ENCODE measurements at places on chromosomes 6 and 20. TPM values are rescaled to one million over a fixed set of nuclear protein-coding genes. Genes with fewer than 3 reads are reported as not detected.

MCM8 gene
- 6.0 TPM for total RNA-seq

DNA sequence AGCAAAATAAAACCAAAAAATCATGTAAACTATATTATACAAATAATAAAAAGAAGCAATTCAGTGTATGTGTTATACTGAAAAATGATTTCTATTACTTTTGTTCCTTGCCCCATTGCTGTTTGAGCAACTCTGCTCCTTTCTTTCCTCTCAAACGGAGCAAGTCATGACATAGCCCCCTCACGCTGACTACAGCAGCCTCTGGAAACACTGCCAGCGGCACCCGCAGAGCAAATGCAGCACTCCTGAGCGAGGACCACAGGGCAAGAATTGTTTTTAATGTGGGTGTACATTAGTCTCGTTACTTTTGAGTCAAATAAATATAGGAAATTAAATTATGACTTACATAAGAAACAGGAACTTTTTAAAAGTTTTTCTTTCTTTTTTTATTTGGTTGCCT, 350.1 kb upstream of the HSF2 start:
- no peak overlapping the region for H3K27ac ChIP-seq
- DNase-seq, result no peak
- no peaks in the 10 kb centered on the region for H3K4me1 ChIP-seq
- H3K36me3 ChIP-seq, result no peaks in the 10 kb centered on the region

- no peaks in the 10 kb centered on the region for H3K27me3 ChIP-seq
- H3K27ac ChIP-seq, result no peak overlapping the region
- H3K4me3 ChIP-seq, result no peak overlapping the region
- no peaks in the 10 kb centered on the region for H3K36me3 ChIP-seq
These were observed 7.2 kb upstream of the KIF25 start for GRCh38 chr6:167990016-167990945.

DNA sequence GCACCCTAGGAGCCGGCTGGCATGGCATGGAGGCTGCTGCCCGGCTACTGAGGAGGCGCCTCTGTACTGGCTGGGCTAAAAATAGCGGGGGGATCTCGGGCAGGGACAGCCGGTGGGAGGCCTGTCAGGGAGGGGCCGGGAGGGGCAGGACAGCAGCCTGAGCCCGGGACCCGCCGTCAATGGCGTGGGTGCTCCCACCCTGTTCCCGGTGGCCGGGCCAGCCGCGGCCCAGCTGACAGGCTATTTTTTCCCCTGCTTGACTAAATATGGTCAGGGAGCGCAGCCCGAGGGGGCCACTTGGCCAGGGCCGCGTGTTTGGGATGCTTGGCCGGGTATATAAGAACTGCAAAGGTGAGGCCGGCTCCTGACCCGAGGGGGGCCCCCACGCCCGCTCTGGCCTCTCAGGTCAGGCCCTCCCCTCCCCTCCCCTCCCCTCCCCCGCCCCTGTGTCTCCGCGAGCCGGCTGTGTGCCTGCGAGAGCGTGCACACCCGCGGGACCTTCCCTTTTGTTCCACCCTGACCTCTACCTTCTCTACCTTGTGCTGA, 74.4 kb upstream of the GATA5 start:
- DNase-seq, result no peak
- no peaks in the 10 kb centered on the region for H3K36me3 ChIP-seq
- peak overlapping the region; percentile 37 for H3K4me3 ChIP-seq
- peaks cover 80% of the 10 kb centered on the region for H3K27me3 ChIP-seq

C6orf15 gene
- total RNA-seq, result not detected

GRCh38 chr6:39231521-39232243, 2.4 kb upstream of the KCNK5 start:
- no peaks in the 10 kb centered on the region for H3K36me3 ChIP-seq
- DNase-seq, result no peak
- peaks cover 23% of the 10 kb centered on the region for H3K4me1 ChIP-seq
- H3K27me3 ChIP-seq, result peaks cover 20% of the 10 kb centered on the region
- no peak overlapping the region for H3K4me3 ChIP-seq
- no peak overlapping the region for H3K27ac ChIP-seq

DNA sequence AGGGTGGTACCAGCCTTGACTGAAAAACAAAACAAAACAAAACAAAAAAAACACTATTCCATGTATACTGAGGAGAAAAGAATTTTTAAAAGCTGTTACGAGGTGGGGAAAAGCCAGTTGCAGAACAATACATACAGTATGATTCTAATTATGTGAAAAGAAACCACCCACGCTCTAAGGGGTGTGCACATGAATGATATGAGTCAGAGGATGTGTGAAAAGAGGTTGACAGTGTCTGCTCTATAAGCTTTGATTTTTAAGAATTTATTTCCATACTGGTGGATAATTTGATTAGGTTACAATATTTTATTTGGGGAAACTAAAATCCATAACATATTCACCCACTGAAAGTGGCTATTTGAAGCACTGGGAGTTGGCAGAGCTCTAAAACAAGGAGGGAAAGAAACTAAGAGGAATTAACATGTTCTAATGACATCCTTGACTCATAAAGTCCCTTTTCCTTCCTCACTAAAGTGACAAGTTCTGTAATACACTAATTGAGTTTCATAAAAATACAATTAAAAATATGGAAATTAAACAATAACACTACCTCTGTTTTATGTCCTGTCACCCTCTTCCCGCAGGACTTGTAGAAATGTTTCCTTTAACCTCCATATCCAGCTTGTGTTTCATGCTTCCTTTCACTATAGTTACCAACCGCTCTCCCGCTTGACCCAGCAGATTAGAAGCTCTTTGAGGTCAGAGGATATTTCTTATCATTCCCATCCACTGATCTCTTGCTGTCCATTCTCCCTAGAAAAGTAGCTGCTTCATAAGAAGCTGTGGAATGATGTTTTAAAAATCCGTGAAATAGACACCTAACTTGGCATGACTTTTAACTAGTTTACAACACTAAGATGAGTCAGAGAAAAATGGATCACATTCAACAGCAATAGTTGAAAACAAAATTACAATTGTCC, 118.6 kb upstream of the CCDC28A start:
- H3K4me3 ChIP-seq, result no peak overlapping the region
- H3K27ac ChIP-seq, result no peak overlapping the region
- H3K36me3 ChIP-seq, result no peaks in the 10 kb centered on the region

GRCh38 chr6:33705268-33705885, 6.1 kb downstream of the UQCC2 start:
- no peak overlapping the region for H3K27ac ChIP-seq
- H3K27me3 ChIP-seq, result no peaks in the 10 kb centered on the region
- no peak overlapping the region for H3K4me3 ChIP-seq

DNA sequence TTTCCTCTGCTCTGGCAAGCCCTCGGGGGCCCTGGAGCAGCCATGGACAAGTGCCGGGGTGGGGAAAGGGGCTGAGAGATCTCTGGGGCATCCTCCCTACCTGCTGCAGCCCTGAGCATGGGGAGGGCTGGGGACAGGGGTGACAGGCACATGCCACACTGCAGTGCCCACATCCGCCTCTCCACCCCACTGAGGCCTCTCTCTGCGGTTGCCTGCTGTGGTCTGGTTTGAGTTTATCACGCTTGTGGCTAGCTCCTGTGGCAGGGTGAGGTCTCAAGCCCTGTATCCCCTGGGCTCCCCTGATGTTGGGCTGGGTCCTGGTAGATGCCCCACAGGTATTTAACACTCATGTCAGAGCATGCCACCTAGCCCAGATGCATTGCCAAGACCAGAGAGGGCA, 52.9 kb upstream of the MLN start:
- no peaks in the 10 kb centered on the region for H3K36me3 ChIP-seq
- DNase-seq, result no peak
- H3K4me1 ChIP-seq, result peaks cover 16% of the 10 kb centered on the region
- no peak overlapping the region for H3K27ac ChIP-seq
- H3K27me3 ChIP-seq, result peaks cover 31% of the 10 kb centered on the region

FNDC1 gene
- 0.44 TPM for total RNA-seq

DNA sequence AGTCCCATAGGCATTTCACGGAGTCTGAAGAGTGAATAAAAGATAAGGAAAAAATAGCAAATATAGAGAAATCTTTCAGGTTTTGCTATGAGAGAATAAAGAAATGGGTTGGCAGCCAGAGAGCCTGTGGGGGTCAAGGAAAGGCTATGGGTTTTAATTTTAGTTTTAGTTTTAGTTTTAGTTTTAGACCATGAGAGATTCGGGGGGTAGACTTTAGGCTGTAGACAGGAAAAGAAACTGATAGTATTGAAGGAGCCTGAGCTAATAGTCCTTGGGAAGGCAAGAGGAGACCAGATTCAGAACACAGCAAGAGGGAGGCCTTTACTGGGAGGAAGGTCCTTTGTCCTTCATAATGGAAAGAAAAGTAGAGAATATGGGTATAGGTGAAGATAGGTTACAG, 19.3 kb downstream of the DOP1A start:
- no peaks in the 10 kb centered on the region for H3K27me3 ChIP-seq
- no peak overlapping the region for H3K27ac ChIP-seq
- peaks cover 7% of the 10 kb centered on the region for H3K4me1 ChIP-seq
- H3K4me3 ChIP-seq, result no peak overlapping the region
- H3K36me3 ChIP-seq, result no peaks in the 10 kb centered on the region
- no peak for DNase-seq

DNA sequence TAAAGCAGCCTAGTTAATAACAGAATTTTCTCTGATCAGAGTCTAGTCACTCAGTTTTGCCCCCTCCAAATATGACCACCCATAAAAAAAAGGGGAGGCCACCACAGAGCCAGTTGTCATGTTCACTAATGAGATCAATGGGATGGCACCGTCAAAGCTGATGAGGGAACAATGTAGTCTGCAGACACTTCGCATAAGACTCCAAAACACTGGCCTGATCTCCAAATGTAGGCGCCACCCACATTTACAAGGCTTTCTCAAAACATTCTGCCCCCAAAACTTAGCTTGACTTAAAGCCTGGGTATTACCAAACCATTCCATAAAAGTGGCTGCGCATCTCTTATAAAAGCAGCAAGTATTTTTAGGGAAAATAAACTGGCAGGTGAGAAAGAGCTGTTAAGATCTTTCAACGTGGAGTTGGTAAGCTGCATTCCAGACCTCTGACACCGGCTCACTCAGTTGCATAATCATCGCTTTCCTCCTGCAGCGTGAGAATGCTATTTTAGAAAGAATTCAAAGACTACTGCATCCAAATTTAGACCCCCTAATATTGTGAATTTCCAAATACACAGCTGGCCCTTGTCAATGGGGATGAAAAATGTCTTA, 59.3 kb downstream of the TBC1D7 start:
- H3K27ac ChIP-seq, result peak overlapping the region; percentile 38
- DNase-seq, result no peak
- H3K4me1 ChIP-seq, result peaks cover 9% of the 10 kb centered on the region
- H3K4me3 ChIP-seq, result no peak overlapping the region

GRCh38 chr6:167137081-167137480, 14.2 kb downstream of the CCR6 start:
- no peak overlapping the region for H3K4me3 ChIP-seq
- DNase-seq, result no peak
- no peaks in the 10 kb centered on the region for H3K4me1 ChIP-seq

GRCh38 chr20:40319741-40320516, 369.1 kb downstream of the MAFB start:
- no peak overlapping the region for H3K27ac ChIP-seq
- no peak overlapping the region for H3K4me3 ChIP-seq
- DNase-seq, result no peak
- H3K27me3 ChIP-seq, result no peaks in the 10 kb centered on the region
- H3K36me3 ChIP-seq, result no peaks in the 10 kb centered on the region

DNA sequence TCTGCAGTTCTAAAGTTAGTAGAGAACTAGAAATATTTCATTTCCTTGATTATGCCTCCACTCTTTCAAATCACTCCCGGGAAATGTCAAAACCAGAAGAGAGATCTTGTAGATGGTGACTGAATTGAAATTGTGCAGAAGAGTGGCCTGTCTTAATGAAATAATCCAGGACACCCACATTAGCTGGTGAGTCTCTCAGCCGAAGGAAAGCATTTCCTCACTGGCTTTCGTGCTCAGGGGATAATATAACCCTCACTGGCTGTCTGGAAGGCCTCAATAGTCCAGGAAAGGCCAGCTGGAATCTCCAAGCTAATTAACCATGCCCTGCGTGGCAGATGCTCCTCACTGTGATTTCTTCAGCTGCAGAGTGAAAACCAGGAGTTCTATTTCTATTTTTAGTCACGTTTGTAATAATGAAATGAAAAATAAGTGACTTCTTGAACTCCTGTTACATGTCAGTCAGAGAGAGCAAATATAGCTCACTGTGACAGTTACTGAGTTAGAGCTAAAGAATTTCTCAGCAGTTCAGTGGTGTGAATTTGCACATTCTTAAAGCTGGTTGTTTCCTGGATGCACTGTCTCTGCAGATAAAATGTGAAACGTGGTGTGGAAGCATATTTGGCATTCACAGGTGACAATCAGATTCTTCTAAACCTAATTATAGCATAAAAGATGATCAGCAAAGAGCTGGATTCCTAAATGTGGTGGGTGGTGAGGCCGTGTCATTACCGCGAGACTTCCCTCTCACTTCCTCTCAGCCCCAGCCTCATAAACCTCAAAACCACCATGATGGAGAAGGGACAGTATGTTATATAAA, 211.7 kb downstream of the LMBRD1 start:
- no peak for DNase-seq
- H3K27me3 ChIP-seq, result no peaks in the 10 kb centered on the region
- H3K4me3 ChIP-seq, result no peak overlapping the region
- no peaks in the 10 kb centered on the region for H3K36me3 ChIP-seq

- no peak overlapping the region for H3K27ac ChIP-seq
- H3K4me1 ChIP-seq, result no peaks in the 10 kb centered on the region
- no peaks in the 10 kb centered on the region for H3K36me3 ChIP-seq
- DNase-seq, result no peak
- peaks cover 50% of the 10 kb centered on the region for H3K27me3 ChIP-seq
- no peak overlapping the region for H3K4me3 ChIP-seq
These were observed 194.4 kb downstream of the BMP7 start for GRCh38 chr20:57071954-57072583.

CST7 gene
- 11.7 TPM for total RNA-seq

- H3K27ac ChIP-seq, result peak overlapping the region; percentile 53
- no peak for DNase-seq
- H3K4me1 ChIP-seq, result peaks cover 98% of the 10 kb centered on the region
- H3K4me3 ChIP-seq, result peak overlapping the region; percentile 7
These were observed 8.1 kb downstream of the PTPN1 start for GRCh38 chr20:50518270-50518721.

GRCh38 chr6:109782491-109782999, 91.4 kb downstream of the FIG4 start:
- DNase-seq, result no peak
- H3K27ac ChIP-seq, result no peak overlapping the region
- H3K27me3 ChIP-seq, result no peaks in the 10 kb centered on the region
- no peak overlapping the region for H3K4me3 ChIP-seq

GRCh38 chr6:85866370-85866730, 223.7 kb upstream of the SYNCRIP start:
- no peaks in the 10 kb centered on the region for H3K27me3 ChIP-seq
- H3K27ac ChIP-seq, result peak overlapping the region; percentile 21

- no peaks in the 10 kb centered on the region for H3K4me1 ChIP-seq
- H3K27ac ChIP-seq, result no peak overlapping the region
- H3K27me3 ChIP-seq, result no peaks in the 10 kb centered on the region
- H3K36me3 ChIP-seq, result no peaks in the 10 kb centered on the region
- DNase-seq, result no peak
- no peak overlapping the region for H3K4me3 ChIP-seq
These were observed 10.0 kb upstream of the CST7 start for GRCh38 chr20:24939036-24939435.

DNA sequence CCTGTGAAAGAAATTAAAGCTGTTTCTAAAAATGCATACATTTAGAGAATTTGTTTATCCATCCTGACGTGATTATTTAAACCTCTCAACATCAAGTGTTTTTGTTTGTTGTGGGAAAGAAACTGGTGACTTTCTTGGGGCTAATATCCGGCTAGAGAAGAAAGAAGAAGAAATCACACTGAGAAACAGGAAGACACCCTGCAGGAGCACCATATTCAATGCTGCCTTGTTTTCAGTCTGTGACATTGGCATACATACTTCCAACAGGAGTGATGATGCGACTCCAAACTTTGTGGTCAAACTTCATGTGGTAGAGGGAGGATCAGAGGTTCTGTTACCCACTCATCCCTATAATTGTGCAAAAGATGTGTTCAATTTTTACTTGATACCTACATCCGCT, 997.6 kb upstream of the CITED2 start:
- no peaks in the 10 kb centered on the region for H3K4me1 ChIP-seq
- H3K27me3 ChIP-seq, result no peaks in the 10 kb centered on the region
- no peak overlapping the region for H3K4me3 ChIP-seq
- H3K27ac ChIP-seq, result no peak overlapping the region
